ENCODE measurements at places on chromosomes 3 and 15. TPM values are rescaled to one million over a fixed set of nuclear protein-coding genes. Genes with fewer than 3 reads are reported as not detected.

The KBTBD13 gene
- not detected for total RNA-seq

The HTR3E gene
- not detected for total RNA-seq

DNA sequence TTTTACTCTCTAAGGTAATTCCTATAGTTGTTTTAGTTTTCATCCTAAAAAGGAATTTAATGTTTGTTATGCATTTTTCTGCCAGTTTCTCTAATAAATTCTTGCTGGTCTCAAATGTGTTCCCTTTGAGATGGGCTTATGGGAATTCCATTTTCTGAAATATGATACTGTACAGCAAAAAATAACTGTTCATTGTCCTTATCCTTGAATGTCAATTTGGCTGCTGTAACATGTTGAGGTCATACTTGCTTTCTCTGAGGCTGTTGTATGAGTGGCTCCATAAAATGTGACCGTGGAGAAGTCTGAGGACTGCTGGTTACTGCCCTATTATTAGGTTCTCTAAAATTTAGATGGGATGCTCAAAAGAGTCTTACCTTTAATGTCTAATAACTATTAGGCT lies 266.5 kb downstream of the ADAMTS17 start:
- no peak for DNase-seq

GRCh38 chr3:73378207-73378606 lies 246.5 kb downstream of the PDZRN3 start:
- DNase-seq, result no peak

- no peak for DNase-seq
Observed at GRCh38 chr15:42387603-42388002, 28.3 kb downstream of the CAPN3 start.

GRCh38 chr3:16807391-16807790 lies 77.4 kb upstream of the PLCL2 start:
- no peak for DNase-seq

- DNase-seq, result no peak
Observed at GRCh38 chr15:89646416-89647141, 8.7 kb downstream of the KIF7 start.

GRCh38 chr3:80767604-80768003 lies 993.8 kb downstream of the GBE1 start:
- DNase-seq, result no peak

GRCh38 chr3:148146947-148147826 lies 550.5 kb upstream of the AGTR1 start:
- DNase-seq, result no peak

GRCh38 chr3:150462108-150462507 lies 54.0 kb downstream of the TSC22D2 start:
- DNase-seq, result no peak

DNA sequence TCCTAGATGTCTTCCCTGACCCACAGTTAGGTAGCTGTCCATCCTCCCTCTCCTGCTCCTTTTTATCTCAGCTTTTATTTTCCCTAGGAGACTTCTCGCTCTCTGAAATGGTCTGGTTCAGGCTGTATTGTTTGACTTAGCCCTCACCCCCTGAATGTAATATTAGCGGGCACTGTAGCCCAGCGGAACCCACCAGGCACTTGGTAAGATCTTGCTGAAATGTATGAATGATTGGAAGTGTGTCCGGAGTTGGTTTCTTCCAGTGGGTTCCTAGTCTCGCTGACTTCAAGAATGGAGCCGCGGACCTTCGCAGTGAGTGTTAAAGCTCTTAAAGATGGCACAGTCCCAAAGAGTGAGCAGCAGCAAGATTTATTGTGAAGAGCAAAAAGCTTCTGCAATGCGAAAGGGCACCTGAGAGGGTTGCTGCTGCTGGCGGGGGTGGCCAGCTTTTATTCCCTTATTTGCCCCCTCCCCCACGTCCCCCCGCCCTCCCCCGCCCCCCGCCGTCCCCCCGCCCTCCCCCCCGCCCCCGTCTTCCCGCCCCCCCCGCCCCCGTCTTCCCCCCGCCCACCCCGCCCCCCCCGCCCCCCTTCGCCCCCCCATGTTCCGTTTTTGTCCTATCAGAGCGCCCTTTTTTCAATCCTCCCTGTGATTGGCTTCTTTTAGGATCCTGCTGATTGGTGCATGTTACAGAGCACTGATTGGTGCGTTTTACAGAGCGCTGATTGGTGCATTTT lies 694 bp upstream of the EEFSEC start:
- no peak for DNase-seq

All from activated CD8-positive, alpha-beta memory T cell treated with anti-CD3 and anti-CD28 coated beads, Interleukin-2, amount 10 ng/mL, durations not matched to agents 7 days and 5 days (primary cell).